Mesendoderm (in vitro differentiated cells): ENCODE measurements at places on chromosomes 16 and 17.
A peak's percentile ranks its signal among the peaks of the same experiment; 100 is the strongest.

- no peak for DNase-seq
Measured at GRCh38 chr17:20127360-20128035, 118.3 kb downstream of the SPECC1 start.

GRCh38 chr16:83733301-83733700, 74.5 kb upstream of the HSBP1 start:
- no peak for DNase-seq

DNA sequence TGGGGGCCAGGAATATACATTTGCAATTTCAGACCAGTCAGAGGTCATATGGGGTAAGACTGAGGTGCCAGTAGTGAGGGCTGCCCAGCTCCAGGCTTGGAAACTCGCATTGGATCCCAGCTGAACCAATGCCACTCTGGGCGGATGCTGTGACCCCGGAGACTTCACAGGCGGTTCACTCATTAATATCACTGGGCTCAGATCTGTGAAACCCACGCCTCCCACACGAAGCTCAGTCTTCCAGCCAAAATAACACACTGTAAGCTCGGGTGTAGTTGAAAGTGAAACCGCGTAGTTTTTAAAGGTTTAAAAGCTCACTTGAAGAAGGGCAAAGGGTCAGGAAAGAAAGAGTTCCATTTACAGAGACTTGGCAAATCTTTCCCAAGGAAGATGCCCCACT, 254.8 kb downstream of the FOXL1 start:
- DNase-seq, result no peak

GRCh38 chr16:77967054-77967904, 55.1 kb upstream of the CLEC3A start:
- DNase-seq, result peak; percentile 79

GRCh38 chr17:73797594-73798110, 153.4 kb upstream of the SDK2 start:
- DNase-seq, result no peak

DNA sequence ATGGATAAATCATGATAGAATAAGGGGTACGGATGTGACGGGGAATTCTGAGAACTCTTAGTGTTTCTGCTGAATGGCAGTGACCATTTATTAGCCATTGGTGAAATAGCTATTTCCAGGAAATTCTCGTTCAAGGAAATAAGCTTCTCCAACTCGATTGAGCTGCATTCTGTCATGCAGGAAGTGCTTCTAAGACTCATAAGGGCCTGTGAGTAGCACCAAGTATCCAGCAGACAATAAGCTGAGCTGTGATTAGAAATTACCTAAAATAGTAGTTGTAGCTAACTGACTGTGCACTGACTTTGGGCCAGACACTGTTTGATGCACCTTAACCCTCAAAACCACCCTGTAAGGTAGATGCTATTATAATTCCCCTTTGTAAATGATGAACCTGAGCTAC, 107.8 kb upstream of the IRX5 start:
- no peak for DNase-seq

GRCh38 chr17:73349138-73349537, 37.3 kb upstream of the CDC42EP4 start:
- peak; percentile 34 for DNase-seq

GRCh38 chr16:72355561-72355960, 183.6 kb upstream of the PMFBP1 start:
- no peak for DNase-seq

DNA sequence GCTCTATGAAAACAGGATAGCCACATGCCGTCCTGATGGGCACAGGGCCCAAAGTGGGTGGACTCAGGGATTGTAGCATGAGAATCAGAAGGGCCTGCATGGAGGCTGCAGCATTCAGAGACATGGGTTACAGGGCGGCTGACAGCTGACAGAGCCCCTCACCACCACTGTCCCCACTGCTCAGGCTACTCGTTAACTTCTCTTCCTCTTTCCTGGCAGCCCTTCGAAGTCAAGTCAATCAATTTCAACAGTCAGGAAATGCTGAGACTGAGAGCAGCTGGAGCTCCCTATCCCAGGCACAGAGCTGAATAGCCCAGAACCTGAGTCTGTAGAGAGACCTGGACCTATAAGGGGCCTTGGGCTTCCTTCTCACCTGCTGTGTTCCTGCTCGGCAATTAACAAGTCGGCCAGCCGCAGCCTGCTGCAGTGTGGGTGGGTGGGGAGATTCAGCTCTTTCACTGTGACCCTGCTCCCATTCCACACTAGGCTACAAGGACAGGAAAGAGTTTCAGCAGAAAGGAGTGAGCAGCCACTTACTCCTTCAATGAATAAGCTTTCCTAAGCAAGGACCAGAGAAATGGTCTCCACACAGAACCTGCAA, 76.9 kb downstream of the TEX14 start:
- DNase-seq, result peak; percentile 39

GRCh38 chr17:81387100-81388090, 7.9 kb upstream of the BAHCC1 start:
- DNase-seq, result peak; percentile 43
